ENCODE measurements at places on chromosomes 1 and 21. TPM values are rescaled to one million over a fixed set of nuclear protein-coding genes. Genes with fewer than 3 reads are reported as not detected.

The SLAMF8 gene
- total RNA-seq, result 0.63 TPM

- peak; percentile 57 for DNase-seq
Observed at GRCh38 chr1:96598416-96599168, 123.0 kb upstream of the PTBP2 start.

GRCh38 chr1:24391882-24392603 lies 21.5 kb downstream of the STPG1 start:
- DNase-seq, result peak; percentile 74

DNA sequence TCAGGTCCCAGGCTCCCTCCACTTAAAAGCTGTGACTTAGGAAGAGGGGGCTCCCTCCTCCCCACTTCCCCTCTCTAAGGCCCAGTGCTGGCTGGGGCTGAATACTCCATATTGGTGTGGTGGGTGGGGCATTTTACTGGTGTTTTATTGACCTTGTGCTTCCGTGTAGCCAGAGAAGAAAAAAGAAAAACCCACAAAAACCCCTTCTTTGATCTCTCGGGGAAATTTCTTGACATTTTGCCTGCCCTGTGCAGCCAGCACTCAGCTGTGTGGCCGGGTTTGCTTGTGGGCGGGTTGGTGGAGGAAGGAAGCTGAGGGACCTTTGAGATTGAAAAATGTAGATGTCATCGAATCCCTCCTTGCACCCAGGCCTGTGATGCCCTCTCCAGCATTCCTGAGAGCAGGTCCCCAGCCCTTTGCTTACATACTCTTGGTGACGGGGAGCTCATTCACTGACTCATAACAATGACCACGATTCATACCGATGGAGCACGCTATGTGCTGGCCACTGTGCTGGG lies 24.8 kb downstream of the TNFRSF8 start:
- no peak for DNase-seq

DNA sequence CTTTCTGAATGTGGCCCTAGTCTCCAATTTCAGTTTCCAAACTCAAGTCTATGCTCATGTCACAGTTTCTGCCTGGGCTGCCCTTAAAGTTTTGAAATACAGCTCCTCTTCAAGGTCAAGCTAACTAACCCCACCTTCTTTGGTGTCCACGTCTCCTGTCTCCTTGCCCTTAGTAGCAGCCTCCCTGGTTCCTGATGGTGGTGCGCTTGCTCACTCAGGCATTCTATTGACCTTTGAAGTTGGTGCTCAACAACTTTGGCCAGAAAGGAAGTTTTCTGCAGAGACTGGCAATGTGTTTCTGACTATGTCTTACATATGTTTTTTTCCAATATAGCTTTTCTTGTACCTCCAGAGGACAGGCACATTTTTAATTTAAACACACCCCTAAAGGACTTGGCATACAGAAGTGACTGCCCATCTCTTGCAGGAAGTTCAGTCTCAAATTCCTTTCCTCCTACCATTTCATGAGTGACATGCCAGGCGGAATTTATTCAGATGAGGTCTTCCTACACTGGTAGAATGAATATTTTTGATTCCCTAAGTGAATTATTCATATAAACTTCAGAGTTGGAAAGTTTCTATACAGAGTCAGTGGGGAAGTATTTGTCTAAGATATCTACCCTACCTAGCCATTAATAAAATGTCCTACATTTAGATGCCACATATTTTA lies 364.3 kb upstream of the USP24 start:
- no peak for DNase-seq

Measured in Daoy (cell line).